Activated T-helper 17 cell treated with anti-CD3 and anti-CD28 coated beads, Interleukin-2, amount 50 U/mL, for 72 hours (primary cell): ENCODE measurements at places on chromosomes 7 and 10.

DNA sequence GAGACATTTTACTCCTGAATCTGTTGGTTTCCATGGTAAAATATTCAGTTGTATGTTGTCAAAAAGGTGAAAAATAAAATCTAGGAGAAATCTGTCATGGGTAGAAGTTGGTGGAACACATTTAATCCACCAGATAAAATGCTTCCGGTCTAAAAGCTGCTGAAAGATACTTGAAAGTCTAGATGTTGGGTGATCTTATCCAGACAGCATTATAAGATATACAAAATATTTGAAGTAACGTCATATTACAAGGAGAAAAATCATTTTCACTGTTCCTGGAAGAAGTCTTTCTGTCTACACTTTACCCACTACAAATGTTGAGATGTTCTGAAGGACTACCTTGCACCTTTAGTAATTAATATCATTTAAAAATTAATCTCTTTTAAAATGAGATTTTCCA lies 40.9 kb downstream of the CALD1 start:
- no peak for ATAC-seq

- no peak for ATAC-seq
These were observed 115.1 kb downstream of the AGMO start for GRCh38 chr7:15446722-15447121.

- ATAC-seq, result no peak
These were observed 105.7 kb upstream of the GPR141 start for GRCh38 chr7:37577901-37578300.

GRCh38 chr10:3786295-3787015 lies 1.4 kb upstream of the KLF6 start:
- no peak for ATAC-seq
